ENCODE measurements at places on chromosomes 2 and 18.
A peak's percentile ranks its signal among the peaks of the same experiment; 100 is the strongest.

DNA sequence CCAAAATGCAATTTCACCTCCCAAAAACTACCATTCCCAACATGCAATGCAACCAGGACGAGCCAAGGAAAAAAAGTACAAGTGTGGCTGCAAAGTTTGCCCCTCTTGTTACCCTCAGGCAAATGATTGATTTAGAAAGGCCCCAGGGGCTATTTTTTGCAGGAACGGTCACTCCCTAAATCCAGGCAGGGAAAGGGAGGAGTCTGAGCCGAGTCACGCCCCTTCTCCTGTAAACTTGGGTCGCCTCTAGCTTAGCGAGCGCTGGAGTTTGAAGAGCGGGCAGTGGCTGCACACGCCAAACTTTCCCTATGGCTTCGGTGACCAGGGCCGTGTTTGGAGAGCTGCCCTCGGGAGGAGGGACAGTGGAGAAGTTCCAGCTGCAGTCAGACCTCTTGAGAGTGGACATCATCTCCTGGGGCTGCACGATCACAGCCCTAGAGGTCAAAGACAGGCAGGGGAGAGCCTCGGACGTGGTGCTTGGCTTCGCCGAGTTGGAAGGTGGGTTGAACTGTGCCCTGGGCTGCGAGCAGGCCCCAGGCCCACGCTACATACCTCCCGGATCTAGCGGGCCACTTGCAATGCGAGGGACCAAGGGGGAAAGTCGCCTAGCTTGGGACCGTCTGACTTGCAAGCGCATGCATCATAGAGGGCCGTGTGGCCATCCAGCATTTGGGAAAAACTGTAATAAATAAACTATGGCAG lies at the start of gene GALM:
Gene GALM, plus strand, starts transcription at position 261 of the 702 bp plus-strand sequence. Its CDS starts 48 bp downstream, at position 309.
- DNase-seq = peak; percentile 37

DNA sequence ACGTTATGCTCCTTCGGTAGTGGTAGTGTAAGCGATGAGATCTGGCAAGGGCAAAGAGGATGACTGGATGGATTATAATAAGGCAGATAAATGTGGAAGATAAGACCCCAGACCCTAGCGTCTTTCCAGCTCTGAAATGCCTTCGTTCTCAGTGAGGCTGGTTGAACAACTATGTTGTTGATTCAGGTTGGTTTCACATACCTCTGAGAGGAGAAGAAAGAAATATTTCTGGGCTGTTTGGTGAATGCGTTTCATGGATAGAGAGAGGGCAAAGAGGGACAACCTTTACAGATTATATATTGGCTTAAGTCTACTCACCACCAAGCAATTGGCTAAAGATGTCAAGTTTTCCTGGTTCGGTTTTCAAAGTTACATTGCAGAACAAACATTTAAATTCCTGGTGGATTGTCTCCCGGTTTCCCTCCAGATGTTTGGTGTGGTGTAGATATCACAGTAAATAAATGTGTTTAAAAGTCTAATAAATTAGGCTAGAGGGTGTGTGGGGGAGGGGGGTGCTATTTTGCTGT lies 190.1 kb upstream of the GLI2 start:
- DNase-seq = no peak

DNA sequence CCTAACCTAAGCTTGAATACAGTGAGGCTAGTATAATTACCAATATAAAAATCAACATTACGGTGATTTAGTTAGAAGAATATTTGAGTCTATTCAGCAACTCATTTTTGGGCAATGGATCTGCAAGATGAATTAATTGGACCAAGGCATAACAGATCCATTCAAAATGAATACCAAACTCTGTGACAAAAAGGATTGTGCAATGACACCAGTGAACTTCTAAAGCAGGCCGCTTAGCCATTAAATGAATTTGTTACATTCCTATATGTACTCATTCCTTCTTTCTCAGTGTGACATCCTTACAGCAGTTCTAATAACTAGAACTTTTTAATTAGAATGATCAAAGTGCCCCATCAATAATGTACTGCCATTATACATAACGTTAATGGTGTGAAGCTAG lies 44.3 kb downstream of the ZC3H15 start:
- DNase-seq = no peak

DNA sequence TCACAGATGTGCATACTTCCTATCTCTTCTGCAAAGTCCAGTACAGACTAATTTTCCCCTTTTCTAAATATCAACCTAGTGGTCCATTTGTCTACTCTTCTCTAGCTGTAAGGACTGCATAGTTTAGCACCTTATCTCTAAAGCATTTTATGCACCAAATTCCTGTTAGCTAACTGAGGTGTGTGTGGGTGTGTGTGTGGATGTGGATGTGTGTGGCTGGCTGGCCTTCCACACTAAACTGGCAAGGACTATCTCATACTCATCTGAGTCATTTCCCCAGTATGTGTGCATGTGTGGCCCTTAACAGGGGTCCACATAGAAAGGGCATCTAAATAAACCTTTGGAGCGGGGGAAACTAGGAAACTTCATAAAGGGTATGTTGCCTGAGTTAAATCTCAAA lies 139.6 kb downstream of the TTC32 start:
- no peak for DNase-seq

GRCh38 chr2:20551945-20552328 lies 99.0 kb downstream of the HS1BP3 start:
- DNase-seq = no peak

- DNase-seq = peak; percentile 39
These were observed 16.3 kb upstream of the ARHGEF4 start for GRCh38 chr2:130820279-130820861.

DNA sequence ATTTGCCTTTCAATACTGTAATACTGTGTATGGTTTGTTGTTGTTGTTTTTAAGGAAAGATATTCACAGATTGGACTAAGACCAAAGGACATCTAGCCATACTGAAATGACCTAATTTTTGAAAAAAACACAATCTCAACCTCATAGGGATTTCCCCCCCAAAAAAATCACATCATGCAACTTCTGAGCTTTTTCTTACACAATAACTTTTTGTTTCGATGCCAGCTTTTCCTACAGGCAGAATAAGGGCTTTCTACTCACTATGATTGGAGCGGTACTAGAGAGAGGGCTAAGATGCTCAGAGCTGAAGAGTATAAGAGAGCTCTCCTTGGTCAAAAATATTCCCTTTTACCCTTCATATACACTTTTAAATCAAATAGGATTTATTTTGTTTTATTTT lies 32.4 kb upstream of the SLC3A1 start:
- DNase-seq = no peak

- no peak for DNase-seq
These were observed 68.2 kb downstream of the HS6ST1 start for GRCh38 chr2:128250229-128251025.

- no peak for DNase-seq
These were observed 9.6 kb downstream of the CPLX4 start for GRCh38 chr18:59308938-59309260.

- no peak for DNase-seq
These were observed 220.0 kb downstream of the CMPK2 start for GRCh38 chr2:6645672-6646071.

- DNase-seq = no peak
These were observed 47.0 kb upstream of the ST3GAL5 start for GRCh38 chr2:85935746-85936208.

- DNase-seq = no peak
These were observed 261.1 kb upstream of the ZEB2 start for GRCh38 chr2:144780983-144781382.

GRCh38 chr18:2967820-2968219 lies 45.1 kb downstream of the LPIN2 start:
- DNase-seq = no peak

- DNase-seq = no peak
These were observed 64.3 kb downstream of the NFATC1 start for GRCh38 chr18:79459946-79460480.

DNA sequence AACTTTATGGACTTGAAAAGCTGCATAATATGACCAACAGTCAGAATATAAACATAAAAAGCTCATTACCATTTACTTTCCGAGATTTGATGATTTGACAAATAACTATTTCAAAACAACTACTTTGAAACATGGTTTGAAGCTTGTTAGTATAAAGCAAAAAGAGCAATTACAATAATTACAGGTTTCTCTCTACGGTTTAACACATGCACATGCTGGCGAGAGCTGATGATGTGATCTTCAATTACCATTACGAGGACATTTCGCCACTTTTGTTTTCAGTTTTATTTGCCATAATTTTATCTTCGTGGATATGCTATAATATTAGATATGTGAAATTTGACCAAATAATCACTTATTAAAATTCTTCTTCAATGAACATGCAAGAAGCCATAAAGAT lies 270.1 kb downstream of the TCF4 start:
- DNase-seq = no peak

DNA sequence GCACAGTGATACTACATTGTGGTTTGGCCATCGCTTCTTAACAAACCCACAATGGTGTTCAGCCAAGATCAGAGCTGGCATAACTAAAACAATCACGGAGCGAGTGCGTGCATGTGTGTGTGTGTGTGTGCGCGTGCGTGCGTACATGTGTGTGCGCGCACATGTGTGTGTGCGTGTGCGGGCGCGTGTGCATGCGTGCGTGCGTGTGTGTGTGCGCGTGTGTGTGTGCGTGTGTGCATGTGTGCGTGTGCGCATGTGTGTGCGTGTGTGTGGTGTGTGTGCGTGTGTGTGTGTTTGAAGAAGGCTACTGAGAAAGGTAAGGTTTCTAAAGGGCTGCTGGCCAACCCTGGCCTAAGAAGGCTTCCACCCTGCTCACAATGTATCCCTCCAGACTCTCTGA lies 582.4 kb downstream of the CMPK2 start:
- DNase-seq = no peak

- peak; percentile 91 for DNase-seq
These were observed at the start of gene EPHA4 for GRCh38 chr2:221572219-221572820. Gene EPHA4 (minus strand): TSS chr2:221572304. CDS start chr2:221572248, 56 bp downstream.

- no peak for DNase-seq
These were observed 28.0 kb upstream of the SMIM21 start for GRCh38 chr18:75455249-75456198.

- no peak for DNase-seq
These were observed 49.2 kb upstream of the FRZB start for GRCh38 chr2:182915369-182916326.

DNA sequence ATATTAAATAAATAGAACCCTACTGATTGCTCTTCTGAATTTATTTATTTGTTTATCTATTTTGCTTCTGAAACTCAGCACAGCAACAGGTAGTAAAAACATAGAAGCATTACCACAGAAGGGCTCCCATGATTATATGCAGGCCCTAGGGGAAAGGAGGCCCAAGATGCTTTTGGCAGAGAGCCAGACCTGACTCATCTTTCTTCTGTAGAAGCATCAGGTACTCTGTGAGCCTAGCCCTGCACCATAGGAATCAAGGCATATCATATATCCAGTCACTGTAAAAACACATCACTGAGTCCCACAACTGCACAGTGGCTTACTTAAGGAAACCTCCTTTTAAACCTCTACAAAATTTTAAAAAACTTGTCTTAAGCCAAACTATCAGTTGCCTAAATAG lies 1.8 kb downstream of the SCN9A start:
- no peak for DNase-seq

GRCh38 chr2:162072976-162073887 lies 783 bp downstream of the DPP4 start:
- no peak for DNase-seq

GRCh38 chr2:29082804-29083495 lies 8.6 kb upstream of the PCARE start:
- DNase-seq = no peak

DNA sequence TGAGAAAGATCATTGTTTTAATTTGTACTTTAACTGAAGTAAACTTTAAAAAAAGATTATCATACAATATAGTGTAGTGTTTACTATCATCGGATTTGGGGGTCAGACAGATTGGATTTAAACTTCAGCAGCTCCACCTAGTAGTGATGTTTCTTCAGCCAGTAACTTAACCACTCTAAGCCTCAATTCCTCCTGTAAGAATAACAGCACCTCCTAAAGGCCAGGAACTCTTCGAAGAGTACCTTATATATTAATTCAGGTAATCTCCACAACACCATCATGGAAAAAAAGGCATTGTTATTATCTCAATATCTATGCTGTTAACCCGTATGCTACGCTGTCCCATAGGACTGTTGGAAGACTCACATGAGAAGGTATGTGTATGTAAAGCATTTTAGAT lies 69.0 kb upstream of the DLGAP1 start:
- DNase-seq = no peak

Measured in hippocampal formation (tissue), 2 donors.